ENCODE measurements at places on chromosomes 1 and 21.

DNA sequence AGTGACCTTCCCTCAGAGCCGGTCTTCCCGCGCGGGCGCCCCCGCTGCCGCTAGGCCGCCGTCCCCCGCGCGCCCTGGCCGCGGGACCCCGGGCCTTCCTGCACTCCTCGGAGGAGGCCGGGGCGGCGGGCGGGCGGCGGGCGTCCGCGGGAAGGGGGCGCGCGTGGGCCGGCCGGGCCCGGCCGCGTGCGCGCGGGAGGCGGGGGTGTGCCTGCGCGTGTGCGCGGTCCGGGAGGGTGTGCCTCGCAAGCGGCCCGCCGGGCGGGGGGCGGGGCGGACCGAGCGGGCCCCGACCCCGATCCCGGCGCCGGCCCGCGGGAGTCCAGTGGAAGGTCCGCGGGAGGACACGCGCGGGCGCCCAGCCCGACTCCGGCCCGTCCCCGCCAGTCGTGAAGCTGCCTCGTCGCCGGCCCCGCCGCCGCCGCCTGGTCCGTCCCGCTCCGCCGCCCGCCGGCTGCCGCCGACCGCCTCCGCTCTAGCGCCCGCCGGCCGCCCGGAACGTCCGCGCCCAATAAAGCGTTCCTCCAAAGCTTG is 438 bp downstream of the MRPS6 start:
- no peak for DNase-seq

- no peak for DNase-seq
These were observed 142.5 kb downstream of the TIAM1 start for GRCh38 chr21:31201548-31201947.

GRCh38 chr1:74791491-74791890 is 58.5 kb downstream of the TYW3 start:
- DNase-seq: no peak

DNA sequence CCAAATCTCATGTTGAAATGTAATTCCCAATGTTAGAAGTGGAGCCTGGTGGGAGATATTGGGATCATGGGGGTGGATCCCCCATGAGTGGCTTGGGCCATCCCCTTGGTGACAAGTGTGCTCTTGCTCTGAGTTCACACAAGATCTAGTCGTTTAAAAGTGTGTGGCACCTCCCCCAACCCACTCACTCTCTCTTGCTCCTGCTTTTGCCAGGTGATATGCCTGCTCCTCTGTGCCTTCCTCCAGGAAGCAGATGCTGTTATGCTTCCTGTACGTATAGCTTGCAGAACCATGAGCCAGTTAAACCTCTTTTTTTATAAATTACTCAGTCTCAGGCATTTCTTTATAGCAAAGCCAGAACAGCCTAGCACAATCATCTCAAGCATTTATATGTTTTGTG is 23.0 kb upstream of the HSPA13 start:
- no peak for DNase-seq

DNA sequence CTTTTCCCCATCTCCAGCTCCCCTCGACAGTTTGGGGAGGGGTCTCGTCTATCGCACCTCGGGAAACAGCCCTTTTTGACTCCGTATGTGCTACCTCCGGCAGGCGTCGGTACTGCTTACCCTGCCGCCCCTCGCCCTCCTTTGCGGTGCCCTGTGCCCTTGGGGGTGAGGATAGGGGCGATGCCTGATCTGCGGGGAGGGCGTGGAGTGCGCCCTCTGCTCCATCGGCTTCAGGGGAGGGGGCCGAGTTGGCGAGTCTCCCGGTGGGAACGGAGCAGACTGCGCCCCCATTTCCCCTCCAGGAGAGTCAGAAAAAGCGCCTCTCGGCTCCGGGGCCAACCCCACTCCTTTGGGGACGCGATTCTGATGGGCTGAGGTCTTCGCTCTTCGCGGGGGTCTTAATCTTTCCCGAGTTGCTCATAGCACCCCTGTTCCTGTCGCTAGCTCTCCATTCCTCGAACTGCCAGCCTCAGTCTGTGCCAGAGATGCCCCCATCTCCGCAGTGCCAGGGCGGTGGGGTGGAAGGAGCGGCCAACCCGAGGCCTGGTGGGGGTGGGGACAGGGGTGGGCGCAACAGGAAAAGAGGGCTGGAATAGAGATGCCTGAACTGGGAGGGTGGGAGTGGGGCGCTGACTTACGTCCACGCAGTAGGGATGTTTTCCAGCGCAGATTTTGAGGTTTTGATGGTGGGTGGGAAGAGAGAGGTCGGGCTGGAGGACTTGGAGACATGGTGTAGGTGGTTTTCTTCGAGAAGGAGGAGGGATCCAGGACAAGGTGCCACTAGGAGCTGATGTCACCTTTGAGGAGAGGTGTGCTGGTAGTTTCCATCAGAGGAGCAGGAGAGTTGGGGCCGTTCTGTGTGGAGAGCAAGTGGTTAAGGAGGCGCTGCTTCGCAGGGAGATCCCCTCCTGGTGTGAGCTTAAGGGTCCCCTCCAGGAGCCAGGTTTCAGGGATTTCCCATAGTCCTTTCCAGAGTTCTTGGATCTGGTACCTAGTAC is 674 bp downstream of the PPFIA4 start:
- DNase-seq: no peak

- DNase-seq: peak; percentile 26
These were observed 21.8 kb downstream of the ATF3 start for GRCh38 chr1:212630158-212630900.

- DNase-seq: no peak
These were observed 7.9 kb upstream of the SH3GLB1 start for GRCh38 chr1:86696522-86696921.
